ENCODE measurements at places on chromosomes 13 and 19.

GRCh38 chr13:66578305-66578704, 651.8 kb downstream of the PCDH9 start:
- DNase-seq = no peak

- DNase-seq = no peak
These were observed 1552.2 kb downstream of the PCDH9 start for GRCh38 chr13:65677906-65678305.

- no peak for DNase-seq
These were observed 41.4 kb downstream of the SLC7A9 start for GRCh38 chr19:32828139-32828538.

DNA sequence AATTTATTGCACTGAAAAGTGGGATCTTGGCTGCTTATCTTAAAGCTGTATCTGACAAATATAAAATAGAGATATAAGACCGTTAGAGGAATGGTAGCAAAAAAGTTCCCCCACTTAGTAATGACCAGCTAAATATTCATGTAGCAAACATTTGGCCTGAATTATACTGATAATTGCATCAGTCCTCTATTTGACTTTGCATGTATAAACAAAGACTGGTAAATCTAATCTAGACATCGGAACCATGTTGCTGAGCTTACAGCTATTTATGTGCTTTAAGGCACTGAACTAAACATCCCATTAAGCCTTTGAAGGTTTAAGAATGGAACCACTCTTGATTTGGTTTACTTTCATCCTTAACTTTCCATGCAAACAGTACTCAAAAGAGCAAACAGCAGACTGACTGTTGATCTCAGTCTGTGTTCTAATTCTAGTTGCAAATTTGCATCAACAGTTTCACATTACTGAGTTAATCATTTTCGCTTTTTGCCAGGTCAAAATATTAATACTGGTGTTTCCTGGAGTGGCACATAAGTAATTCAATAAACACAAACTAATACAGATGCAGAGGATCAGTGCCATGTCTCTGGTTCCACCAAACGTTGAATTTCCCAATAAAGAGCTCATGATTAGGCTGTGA, 203.5 kb upstream of the HTR2A start:
- DNase-seq = no peak

- DNase-seq = peak; percentile 1
These were observed 199.7 kb upstream of the TSHZ3 start for GRCh38 chr19:31548941-31549340.

Measured in activated CD4-positive, alpha-beta T cell treated with anti-CD3 and anti-CD28 coated beads, Interleukin-2, amount 50 U/mL, for 48 hours (primary cell).